ENCODE measurements at places on chromosomes 13 and 19.

GRCh38 chr13:111265701-111266035 lies 54.8 kb upstream of the TEX29 start:
- no peak for DNase-seq

DNA sequence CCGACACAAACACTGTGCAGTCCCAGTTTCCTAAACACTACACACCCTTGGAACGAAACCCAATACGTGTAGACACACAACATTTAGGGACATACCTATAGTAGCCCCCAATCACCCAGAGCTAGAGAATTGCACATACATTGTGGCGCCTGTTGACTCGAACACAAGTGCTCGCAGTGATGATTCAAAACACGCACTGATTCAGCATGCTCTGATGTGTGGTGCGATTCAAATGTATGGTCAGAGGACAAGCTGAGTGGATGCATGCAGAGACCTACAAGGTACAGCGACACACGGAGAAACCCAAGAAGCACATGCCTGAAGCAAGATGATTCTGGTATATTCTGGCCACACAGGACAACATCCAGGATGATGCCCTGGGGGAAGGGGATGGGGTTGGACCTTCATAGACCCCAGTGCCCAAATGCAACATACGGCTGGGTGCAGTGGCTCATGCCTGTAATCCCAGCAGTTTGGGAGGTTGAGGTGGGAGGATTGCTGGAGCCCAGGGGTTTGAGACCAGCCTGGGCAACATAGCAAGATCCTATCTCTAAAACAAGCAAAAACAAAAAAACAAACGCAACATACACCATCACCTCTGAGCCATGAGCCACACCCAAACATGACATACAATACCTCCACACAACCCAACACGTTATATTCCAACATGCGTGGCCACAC lies 997 bp upstream of the KCNN4 start:
- no peak for DNase-seq

DNA sequence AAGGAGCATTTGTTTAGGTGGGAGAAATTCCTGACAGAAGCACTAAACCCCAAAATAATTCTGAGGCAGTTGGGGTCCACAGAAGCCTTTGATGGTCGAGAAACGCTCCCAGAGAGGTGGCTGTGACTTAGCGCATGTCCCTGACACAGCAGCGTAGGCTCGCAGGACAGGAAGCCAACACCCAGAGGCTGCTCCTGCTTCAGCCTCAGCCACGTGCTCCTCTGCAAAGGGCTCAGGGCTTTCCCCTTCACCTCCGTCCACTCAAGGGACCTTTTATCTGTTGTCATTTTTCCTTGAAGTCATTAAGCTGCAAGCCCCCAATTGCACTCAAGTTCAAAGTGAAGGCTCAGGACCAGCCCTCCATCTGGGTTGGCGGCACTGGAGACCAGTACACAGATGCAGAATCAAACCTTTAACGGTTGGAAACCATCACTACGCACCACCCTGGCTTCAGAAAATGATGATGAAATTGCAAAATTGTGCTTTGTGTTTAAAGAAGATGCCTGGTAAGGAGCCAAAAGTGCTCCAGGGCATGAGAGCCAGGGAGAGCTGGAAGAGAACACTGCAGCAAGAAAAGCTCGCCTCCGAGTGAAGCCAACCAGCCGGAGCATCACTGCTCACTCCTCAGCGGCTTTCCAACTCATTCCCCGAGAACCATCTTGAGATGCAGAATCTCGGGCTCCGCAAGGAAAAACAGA lies 219.6 kb downstream of the RAP2A start:
- DNase-seq = no peak

GRCh38 chr13:37869756-37870488 lies at the start of gene TRPC4:
Gene TRPC4, minus strand, starts transcription at chr13:37869772. Its CDS starts 86,439 bp downstream, at chr13:37783333.
- DNase-seq = peak; percentile 42

- DNase-seq = no peak
Observed at GRCh38 chr13:98496966-98497365, 79.9 kb downstream of the STK24 start.

DNA sequence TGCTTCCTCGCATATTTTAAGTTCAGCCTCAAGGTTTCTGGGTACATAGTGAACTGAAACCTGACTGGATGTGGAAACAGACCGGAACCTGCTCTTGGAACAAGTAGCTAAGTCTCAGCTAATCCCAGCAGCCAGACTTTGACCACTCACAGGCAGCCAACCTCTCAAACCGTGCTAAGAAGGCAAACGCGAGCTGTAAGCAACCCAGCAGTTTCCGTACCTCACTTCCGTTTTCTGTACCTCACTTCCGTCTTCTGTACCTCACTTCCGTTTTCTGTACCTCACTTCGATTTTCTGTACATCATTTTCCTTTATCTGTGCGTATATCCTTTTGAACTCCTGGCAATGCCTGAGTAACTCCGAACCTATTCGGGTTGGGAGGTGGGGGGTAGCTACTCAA lies 96.8 kb downstream of the SUCLA2 start:
- no peak for DNase-seq

GRCh38 chr19:50759886-50760285 lies 10.4 kb upstream of the GPR32 start:
- no peak for DNase-seq

DNA sequence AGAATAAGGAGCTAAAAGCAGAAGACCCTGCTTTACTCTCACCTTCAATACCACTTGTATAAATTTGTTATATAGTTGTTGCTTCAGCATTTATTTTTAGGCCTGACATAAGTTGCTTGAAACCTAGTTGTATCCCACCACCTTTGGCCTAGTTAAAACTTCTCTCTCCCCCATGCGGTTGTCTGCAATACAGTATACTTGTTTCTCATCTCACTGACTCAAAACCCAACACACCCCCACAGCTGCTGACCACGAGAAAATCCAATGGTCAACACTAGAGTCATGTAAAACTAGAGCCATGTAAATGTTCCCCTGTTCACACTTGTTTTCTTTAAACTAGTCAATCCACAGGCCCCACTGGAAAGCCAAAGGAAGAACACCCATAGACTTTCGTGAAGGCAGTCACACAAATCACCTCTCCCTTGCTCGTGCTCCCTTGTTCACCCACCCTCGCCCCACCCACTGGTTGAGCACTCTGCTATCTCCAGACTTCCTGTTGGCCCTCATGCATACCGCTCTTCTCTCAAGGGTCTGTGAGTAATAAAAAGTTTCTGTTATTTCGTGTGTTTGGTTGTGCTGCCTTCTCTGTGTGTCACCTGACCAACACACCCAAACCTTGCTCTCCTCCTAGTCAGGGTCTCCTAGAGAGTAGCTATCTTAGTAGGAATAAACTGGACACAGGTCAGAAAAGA lies 12.9 kb upstream of the CCDC169 start:
- DNase-seq = no peak
